Transverse colon (tissue), 4 donors: ENCODE measurements at places on chromosomes 7 and 10. TPM values are rescaled to one million over a fixed set of nuclear protein-coding genes. Genes with fewer than 3 reads are reported as not detected.

Gene WNT8B
- total RNA-seq: not detected

Gene FAM237B
- total RNA-seq: not detected

Gene PRTFDC1
- total RNA-seq: 0.80 TPM

Gene SEMA4G
- 109 TPM for total RNA-seq

Gene RRP12
- total RNA-seq: 14.0 TPM

Gene PTF1A
- not detected for total RNA-seq

Gene TMEM225B
- 0.68 TPM for total RNA-seq
